ENCODE measurements at places on chromosomes 7 and 10.
A peak's percentile ranks its signal among the peaks of the same experiment; 100 is the strongest.

- DNase-seq: no peak
Measured at GRCh38 chr10:60973086-60973485, 29.1 kb upstream of the RHOBTB1 start.

- DNase-seq: no peak
Measured at GRCh38 chr7:96178581-96178980, 143.3 kb downstream of the SLC25A13 start.

DNA sequence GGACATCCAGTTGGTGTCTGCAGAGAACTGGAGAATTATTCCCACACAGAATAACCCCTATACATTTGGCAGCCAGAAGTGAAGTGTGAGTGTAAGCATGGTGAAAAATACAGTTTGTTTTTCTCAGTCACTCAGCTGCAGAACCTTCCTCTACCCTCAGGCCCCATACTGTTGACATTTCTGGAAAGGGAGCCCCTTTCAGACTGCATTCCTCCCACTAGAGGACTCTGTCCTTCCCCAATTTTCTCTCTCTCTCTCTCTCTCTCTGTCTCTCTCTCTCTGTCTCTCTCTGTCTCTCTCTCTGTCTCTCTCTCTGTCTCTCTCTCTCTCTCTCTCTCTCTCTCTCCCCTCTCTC lies 86.8 kb upstream of the STEAP1B start:
- no peak for DNase-seq

- no peak for DNase-seq
Measured at GRCh38 chr10:72809006-72809405, 84.5 kb upstream of the OIT3 start.

DNA sequence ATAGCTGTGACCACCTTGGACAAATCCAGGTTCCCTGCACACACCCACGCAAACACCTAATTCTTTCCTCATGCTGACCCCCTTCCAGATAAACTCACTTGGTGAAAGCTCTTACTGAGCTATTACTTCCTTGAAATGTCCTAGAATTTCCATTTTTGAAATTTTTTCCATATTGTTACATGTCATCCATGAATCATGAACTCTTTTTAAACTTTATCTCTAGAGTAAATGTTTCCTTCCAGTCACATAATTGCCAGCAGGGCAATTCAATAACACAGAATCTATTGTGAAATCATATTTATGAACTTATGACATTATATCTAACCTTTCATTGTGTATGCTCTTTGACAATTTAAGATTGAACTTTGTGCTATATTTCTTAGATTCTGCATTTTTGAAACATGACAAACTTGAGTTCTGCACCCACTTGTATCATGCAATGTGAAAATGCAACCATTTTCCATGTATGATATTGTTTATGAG lies 26.8 kb upstream of the FGL2 start:
- no peak for DNase-seq

DNA sequence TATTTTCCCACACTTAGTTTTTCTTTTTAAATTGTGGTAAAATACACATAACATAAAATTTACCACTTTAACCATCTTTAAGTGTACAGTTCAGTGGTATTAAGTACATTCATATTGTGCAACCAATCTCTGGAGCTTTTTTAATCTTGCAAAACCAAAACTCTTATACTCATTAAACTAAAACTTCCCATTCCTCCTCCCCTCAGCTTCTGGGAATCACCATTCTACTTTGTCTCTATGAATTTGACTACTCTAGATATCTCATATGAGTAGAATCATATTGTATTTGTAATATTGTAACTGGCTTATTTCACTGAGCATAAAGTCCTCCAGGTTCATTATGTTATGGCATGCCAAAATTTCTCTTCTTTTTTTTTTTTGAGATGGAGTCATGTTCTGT lies 86.4 kb upstream of the JAZF1 start:
- DNase-seq: no peak

GRCh38 chr7:143287935-143288826 lies at the start of gene CASP2:
CASP2 (plus strand) TSS chr7:143288351; CDS start chr7:143288456, 105 bp downstream.
- DNase-seq: peak; percentile 94

GRCh38 chr10:124650820-124651401 lies 93.3 kb downstream of the FAM53B start:
- no peak for DNase-seq

GRCh38 chr10:79055100-79055782 lies 13.5 kb upstream of the ZMIZ1 start:
- no peak for DNase-seq

DNA sequence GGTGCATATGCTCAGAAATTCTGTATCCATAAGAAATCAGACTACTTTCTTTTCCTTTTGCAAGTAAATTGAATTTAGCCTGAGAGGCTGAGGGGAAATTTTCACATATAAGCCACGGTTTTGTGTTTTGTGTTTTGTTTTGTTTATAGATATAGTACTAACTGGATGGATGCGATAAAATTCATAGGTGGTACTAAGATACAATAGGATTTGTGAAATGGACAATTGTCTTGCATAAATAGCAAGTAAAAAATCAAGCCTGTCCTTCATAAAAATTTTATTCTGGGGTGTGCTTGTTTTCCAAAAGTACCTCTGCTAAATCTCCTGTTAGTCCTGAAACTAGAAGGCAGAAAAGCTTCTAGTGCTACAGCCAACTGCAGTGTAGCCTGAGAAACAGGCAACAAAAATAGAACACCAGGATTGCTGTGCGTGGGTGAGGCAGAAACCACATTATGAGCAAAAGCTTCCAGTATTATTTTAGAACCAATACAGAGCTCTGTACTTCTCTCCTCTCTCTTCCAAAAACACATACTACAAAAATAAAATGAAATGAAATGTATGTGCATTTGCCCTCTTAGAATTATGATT lies 634 bp upstream of the HDAC9 start:
- DNase-seq: no peak

GRCh38 chr7:128831178-128831993 lies 1.2 kb downstream of the FLNC start:
- DNase-seq: no peak

DNA sequence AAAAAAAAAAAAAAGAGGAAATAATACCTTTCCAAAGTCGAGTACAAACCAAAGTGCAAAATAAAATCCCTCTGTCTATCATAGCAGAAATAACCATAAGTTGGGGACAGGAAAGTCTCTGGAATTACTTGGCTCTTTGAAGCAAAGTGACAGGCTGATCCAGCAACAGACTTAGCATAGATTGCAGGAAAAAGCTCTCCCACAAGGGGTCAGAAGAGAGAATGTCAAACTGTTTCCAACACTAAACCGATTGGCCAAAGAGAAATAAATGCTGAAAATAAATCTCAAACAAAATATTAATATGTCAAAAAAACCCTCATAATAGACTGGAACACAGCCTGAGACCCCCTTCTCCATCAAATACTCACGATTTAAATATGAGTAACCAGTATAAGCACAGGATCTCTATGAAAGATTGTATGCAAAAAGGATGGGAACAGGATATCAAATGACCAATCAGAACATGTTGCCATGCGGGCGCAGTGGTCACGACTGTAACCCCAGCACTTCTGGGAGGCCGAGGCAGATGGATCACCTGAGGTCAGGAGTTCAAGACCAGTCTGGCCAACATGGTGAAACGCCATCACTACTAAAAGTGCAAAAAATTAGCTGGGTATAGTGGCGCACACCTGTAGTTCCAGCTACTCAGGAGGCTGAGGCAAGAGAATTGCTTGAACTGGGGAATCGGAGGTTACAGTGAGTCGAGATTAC lies 1000.7 kb upstream of the LRRN3 start:
- no peak for DNase-seq

GRCh38 chr10:113061054-113061430 lies 111.0 kb downstream of the TCF7L2 start:
- DNase-seq: no peak

- no peak for DNase-seq
Measured at GRCh38 chr10:75432176-75432575, 752 bp downstream of the LRMDA start.

GRCh38 chr7:121214657-121215056 lies 114.1 kb upstream of the WNT16 start:
- no peak for DNase-seq

DNA sequence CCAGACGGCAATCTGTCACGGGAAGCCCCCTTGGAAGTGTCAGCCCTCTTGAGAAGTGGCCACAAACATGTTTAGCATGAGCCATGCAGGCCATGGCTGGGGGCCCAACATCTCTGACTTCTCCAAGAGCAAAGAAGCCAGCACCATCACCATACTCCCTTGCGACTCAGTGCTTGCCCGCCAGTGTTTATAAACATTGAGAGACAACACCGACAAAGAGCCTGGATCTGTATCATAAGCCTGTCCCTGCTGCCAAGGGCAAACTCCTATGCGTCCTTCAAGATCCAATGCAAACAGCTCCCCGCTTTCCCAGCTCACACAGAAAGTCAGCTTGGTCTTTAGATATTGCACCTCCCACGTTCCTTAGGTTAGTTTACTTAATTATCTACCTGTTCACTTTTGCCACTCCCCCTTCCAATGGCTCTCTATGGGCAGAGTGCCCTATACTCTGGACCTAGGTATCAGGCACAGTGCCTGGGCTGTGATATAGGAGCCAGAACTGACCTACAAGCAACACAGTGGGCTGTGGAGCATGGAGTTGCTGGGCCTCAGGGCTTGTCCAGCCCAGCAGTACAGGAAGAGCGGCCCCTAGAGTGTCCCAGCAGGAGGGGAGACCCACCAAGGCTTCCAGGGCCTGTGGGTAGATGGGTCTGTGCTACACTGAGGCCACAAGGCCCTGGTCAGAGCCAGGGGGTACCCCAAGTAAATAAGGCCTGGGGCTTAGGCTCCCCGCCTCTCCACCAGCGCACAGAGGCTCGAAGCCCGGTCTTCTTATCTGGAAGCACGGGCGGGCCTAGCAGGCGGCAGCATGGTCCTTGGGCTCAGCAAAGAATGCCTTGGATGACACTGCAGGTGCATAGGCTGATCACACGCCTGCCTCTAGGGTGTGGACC lies 37.7 kb downstream of the CAMK2B start:
- DNase-seq: no peak

GRCh38 chr7:70589590-70589989 lies 542.4 kb upstream of the GALNT17 start:
- DNase-seq: no peak

All from GOT3 (cell line).